Fibroblast of pulmonary artery (primary cell): ENCODE measurements at places on chromosomes 12 and 14.
A peak's percentile ranks its signal among the peaks of the same experiment; 100 is the strongest.

DNA sequence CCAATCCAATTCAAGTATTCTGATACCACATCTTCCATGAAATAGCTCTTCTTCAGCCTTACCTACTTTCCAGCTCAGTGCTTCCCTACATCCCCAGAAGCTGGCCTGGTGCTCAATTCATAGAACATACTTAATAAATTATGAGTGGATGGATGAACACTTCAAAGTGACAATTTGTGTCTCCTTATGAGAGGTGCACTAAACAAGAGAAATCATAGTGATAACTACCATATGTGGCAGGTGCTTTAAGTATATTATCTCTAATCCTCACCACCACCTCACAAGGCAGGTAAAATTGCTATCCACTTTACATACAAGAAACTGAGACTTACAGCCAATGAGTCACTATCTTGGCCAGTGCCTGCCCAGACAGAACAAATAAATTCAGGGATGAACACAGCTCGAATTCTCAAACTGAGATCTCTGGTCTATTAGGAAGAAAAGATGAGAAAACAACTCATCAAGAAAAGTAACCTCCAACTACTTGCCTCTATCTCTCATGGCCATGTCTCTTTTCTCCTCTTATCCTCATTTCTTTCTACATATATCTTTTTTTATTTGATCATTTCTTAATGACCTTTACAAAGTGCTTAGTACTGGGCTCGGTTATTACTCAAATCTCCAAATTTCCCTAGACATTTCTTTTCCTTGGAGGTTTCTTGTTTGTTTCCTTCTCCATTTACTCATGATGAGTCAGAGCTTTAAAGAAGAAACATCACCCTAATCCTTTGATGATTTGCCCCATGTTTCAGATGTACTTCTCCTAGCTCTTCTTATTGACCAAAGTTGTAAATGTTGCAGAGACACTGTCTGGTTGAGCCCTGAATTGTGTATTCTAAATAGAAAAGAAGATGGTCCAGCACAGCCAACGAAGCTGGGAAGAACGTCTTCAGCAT is 161.5 kb downstream of the RPS29 start:
- DNase-seq: no peak

GRCh38 chr14:89586258-89587135 is 169.5 kb upstream of the FOXN3 start:
- no peak for DNase-seq

- DNase-seq: peak; percentile 6
Measured at GRCh38 chr12:81800298-81801148, 41.4 kb upstream of the PPFIA2 start.

GRCh38 chr12:71069311-71069710 is 88.5 kb downstream of the TSPAN8 start:
- peak; percentile 55 for DNase-seq

DNA sequence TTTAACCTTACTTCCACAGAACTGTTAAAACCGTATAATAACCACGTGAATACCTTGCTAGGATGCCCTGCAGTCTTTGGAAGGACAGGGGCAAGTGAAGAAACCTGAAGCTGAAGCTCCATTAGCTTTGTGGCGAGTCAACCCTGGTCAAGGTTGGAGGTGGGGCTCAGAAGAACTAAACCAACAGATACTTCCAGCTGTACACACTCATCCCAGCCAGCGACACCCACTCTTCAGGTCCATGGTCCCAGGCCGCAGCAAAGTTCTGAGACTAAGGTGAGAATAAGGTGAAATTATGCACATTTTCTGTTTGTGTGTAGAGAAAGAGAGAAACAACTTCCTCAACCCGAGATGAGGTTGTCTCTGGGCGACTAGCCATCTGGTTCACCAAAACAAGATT is 77.6 kb downstream of the NTF3 start:
- DNase-seq: no peak

DNA sequence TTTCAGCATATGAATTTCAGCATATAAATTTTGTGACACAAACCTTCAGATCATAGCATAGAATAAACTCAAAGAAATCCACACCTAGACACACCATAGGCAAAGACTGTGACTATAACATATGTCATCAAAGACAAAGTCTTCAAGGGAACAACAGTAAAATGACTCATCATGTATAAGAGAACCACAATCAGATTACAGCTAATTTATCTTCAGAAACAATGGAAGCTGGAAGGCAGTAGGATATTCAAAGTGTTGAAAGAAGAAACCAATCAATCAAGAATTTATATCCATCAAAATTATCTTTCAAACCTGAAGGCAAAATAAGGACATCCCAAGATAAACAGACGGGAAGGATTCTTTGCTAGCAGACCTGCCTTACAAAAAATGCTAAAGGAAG is 29.0 kb downstream of the DLK1 start:
- peak; percentile 16 for DNase-seq

- DNase-seq: no peak
Measured at GRCh38 chr14:65783576-65783975, 371.0 kb downstream of the FUT8 start.
